ENCODE measurements at places on chromosomes 6 and 20.
A peak's percentile ranks its signal among the peaks of the same experiment; 100 is the strongest.

- no peak for DNase-seq
These were observed 79.7 kb downstream of the RNF217 start for GRCh38 chr6:125041740-125042459.

- no peak for DNase-seq
These were observed 36.8 kb upstream of the BHLHE23 start for GRCh38 chr20:63043348-63044203.

- DNase-seq: no peak
These were observed 68.4 kb downstream of the RSPO3 start for GRCh38 chr6:127186889-127187288.

- DNase-seq: no peak
These were observed 751 bp downstream of the MAP3K4 start for GRCh38 chr6:160992061-160992979.

DNA sequence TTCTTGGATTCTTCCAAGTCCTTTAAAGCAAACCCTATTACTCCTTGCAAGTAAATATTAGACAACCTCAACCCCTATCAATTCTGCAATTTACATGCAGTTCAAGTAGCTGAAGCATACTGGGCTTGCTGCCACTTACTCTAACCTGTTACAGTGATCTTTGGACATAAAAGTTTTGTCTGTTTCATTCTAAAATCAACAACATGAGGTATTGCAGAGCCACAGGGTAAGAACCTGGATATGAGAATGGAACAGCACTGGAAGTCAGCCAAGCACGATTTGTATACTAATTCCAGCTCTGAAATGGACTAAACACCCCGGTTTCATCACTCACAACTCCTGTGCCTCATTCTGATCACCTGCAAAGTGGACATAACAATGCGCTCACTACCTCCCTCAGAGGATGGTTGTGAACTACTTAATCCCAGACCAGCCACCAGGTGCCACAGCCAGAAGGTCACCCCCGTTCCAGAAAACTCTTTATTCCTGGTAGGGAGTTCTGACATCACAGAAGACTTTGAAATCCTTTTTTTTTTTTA is 270.0 kb downstream of the ADGB start:
- DNase-seq: no peak

- no peak for DNase-seq
These were observed 33.6 kb upstream of the BTN3A2 start for GRCh38 chr6:26331218-26332073.

GRCh38 chr6:131683479-131683878 is 17.7 kb downstream of the OR2A4 start:
- DNase-seq: no peak

DNA sequence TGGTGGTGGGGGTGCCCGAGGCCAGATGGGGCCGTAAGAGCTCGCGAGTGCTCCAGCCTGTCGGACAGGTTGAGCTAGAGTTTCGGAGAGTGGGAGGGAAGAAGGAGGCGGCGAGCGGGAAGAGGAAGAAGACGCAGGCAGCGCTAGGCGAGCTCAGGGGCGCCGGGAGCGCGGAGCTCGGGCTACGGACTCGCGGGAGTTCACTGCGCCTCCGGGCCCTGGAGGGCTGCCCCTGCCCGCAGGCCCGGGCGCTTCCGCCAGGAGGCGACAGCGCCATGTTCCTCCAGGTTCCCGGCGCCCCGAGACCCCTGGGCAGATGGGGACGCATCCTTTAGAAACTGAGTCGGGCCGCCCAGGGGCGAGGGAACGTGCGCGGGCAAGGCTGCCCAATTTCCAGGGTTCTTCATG is 984 bp downstream of the TFAP2C start:
- no peak for DNase-seq

DNA sequence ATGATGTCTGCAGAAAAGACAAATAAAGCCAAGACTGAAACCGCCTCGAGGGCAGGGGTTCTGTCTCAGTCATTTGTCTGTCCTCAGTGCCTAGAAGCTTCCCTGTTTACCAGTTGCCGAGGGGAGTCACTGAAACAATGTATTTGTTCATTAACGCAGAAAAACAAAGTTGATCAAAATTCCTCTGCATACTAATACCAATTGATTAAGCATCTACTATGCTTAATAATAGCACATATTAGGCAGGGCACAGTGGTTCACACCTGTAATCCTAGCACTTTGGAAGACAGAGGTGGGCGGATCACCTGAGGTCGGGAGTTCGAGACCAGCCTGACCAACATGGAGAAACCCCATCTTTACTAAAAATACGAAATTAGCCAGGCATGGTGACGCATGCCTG is 1.8 kb upstream of the FKBP5 start:
- DNase-seq: no peak

GRCh38 chr20:34022151-34022838 is 28.6 kb downstream of the RALY start:
- DNase-seq: no peak

DNA sequence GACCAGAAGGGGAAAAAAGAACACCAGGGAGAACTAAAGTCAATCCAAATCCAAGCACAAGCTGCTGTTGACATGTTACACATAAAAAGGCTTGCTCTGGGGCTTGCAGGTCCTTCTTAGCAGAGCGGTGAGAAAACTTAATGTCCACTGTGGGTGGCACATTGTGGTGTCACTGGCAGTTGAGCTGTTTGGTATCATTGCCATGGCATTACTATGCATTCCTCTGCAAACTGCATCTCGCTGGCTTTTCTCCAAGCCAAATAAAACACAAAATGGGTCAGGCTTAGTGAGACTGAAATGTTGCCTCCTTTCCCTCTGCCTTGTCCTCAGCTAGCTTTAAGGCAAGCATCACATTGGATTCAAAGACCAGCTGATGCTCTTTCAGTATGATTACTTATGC is 40.9 kb downstream of the LY86 start:
- no peak for DNase-seq

DNA sequence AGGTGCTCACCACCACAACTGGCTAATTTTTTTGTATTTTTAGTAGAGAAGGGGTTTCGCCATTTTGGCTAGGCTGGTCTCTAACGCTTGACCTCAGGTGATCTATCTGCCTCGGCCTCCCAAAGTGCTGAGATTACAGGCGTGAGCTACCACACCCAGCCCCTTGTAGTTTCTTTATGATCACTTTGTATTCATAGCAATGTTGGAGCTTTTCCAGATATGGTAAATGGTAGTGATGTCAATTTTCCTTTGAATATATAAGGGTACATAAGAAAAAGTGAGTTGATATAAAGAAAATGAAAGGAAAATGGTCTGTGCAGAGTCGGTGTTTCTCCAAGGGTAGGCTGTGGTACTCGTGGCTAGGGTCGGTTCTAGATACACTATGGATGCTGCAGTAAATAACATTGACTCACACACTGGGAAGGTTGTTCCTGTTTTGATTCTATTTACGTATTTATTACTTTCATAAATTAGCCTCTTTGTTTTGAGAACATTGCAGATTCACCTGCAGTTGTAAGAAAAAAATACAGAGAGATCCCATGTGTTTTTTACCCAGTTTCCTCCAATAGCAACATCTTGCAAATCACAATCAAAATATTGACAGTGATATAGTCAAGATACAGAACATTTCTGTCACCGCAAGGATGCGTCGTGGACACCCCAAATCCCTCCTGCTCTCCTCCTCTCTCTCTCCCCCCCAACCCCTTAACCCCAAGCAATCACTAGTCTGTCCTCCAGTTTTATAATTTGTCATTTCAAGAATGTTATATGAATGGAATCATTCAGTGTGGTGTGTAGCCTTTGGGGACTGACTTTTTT is 2.5 kb downstream of the ZNF831 start:
- DNase-seq: no peak

- DNase-seq: no peak
These were observed 170.2 kb downstream of the THBS2 start for GRCh38 chr6:169083508-169083874.

DNA sequence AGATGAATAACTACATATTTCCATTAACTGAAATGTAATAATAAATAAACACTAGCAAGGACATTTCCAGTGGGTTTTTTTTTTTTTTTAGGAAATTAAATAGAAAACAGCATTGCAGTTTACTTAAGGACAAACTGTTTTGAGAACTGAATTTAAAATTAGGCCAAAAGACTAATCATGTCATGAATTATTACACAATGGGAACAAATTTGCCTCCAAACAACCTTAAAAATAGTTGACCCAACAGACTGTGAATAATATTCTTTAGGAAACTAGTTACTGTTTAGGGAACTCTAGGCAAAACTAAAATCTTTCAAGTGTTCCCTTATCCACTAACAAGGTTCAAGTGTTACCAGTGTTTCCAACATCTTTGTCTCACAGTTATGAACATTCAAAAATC is 16.4 kb upstream of the COL12A1 start:
- no peak for DNase-seq

DNA sequence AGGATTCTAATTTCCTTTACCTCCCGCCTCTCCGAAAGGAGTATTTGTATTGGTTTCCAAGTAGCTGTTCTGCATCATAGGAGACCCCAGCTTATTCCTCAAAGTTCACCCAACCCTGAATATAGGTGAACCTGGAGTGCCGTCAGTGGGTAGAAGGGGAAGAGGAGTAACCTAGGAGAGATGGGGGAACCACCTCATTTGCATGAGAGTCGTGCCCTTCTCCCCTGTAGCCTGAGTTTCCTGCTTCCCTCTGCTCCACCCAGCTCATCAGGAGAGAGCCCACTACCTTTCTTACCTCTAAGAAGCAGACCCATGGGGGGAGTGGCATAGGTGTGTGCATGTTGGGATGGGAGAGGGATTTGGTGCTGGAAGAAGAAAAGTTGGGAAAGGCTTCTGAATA is 17.3 kb upstream of the WFDC2 start:
- DNase-seq: no peak

- DNase-seq: no peak
These were observed 3.7 kb upstream of the FKBPL start for GRCh38 chr6:32133786-32134185.

GRCh38 chr6:125957391-125957693 is 772 bp downstream of the HINT3 start:
- DNase-seq: no peak

GRCh38 chr6:77463308-77463860 is at the start of gene HTR1B:
HTR1B (minus strand) TSS chr6:77463491; CDS start chr6:77463403, 88 bp downstream.
- no peak for DNase-seq

DNA sequence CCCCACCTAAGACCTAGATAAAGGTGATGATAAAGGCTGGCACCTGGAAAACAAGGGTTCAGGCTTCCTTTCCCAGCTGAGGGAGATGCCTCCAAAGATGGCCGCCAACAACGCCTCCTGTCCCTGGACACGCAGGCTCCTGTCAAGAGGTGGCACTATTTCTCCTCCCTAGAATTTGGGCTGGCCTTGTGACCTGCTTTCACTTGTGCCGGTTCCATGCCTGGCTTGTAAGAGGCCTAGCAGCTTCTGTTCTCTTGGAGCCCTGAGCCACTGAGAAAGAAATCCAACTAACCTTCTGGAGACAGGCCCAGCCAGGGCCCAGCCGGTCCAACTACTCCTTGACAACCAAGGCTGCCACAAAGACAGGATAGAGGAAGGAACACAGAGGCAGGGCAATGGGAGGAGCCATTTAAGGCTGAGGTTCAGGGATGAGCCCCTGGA is 60.2 kb upstream of the RALY start:
- DNase-seq: no peak

GRCh38 chr6:136037876-136038460 is 186.5 kb downstream of the PDE7B start:
- DNase-seq: no peak

- DNase-seq: no peak
These were observed 26.8 kb upstream of the NRSN1 start for GRCh38 chr6:24099181-24099580.

GRCh38 chr20:57429580-57430200 is 38.5 kb downstream of the RBM38 start:
- DNase-seq: no peak

DNA sequence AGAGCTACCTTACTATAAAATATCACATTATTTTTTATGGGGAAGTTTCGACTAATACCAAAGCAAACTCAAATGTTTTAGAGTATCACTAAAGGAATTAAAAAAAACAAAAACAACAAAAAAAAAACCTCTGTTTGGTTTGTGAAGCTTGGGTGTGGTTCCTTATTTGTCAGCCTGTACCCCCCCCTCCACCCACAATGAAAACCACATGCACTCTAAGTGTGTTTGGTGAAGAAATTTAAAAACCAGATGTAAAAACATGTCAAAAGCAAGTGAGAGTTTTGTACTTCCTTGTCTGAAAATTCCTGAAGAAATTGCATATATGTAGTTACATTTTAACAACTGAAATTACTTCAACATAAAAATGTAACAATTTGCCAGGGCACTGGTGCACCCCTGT is 3.1 kb downstream of the STK38 start:
- no peak for DNase-seq

GRCh38 chr6:46407776-46408530 is 83.3 kb downstream of the RCAN2 start:
- no peak for DNase-seq

DNA sequence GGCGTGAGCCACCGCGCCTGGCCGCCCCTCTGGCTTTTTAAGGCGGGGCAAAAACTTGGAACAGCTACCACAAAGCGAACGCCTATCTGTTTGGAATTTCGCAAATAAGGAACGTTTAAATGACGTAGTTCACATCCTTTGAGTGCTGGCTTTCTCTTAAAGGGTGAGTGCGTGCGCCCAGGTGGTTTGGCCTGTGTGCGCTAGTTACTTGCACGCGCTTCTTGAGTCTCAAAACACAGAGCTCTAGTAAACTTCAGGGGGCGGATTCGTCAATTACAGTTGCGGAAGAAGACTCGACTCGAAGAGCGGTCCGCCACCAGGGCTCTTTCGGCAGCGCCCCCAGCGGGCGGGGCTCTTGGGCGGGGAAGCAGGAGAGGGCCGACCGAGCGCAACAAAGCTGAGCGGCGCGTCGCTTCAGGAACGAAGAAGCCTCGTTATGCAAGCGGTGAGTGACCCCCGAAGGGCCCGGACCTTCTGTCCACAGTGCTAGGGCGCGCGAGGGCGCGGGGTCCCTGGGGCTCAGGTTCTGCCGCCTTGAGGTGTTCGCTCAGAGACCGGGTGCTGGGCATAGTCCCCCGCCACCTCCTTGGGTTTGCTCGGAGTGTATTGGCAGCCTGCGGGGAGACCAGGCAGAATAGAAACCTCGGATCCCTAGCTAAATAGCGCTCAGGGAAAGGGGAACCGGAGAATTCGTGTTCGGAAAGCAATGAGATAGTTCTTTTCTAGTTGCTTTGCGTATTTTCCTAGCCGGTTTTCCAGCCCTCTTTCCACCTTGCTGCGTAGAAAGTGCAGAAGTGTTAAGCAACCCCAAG is at the start of gene SYCP2L:
Gene SYCP2L, plus strand, starts transcription at position 362 of the 812 bp plus-strand sequence. Its CDS starts 75 bp downstream, at position 437.
- DNase-seq: no peak

DNA sequence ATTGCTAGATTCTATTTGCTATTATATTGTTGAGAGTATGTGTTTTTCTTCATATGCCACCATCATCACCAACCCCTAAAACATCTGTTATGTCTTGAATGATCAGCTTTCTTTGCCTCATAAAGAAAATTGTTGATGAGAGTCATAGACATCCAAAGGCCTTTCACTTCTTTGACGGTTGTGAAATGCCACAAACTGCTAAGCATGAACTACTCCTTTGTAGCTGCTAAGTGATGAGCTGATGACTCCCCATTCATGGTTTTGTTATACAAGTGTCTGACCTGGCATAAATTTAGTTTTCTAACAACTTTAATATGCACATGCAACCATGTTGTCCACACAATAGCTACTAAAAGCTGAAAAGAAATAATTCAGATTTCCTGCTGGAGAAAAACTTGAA is 684 bp upstream of the MED23 start:
- no peak for DNase-seq

- DNase-seq: no peak
These were observed 15.4 kb downstream of the FBXL4 start for GRCh38 chr6:98932381-98932780.

- DNase-seq: no peak
These were observed 162.7 kb downstream of the GRM4 start for GRCh38 chr6:33983109-33983716.

- no peak for DNase-seq
These were observed 1.7 kb downstream of the CAP2 start for GRCh38 chr6:17395112-17395511.

GRCh38 chr20:57594092-57594951 is 25.9 kb downstream of the ZBP1 start:
- DNase-seq: peak; percentile 29
